ENCODE measurements at places on chromosomes 5 and 9.

- DNase-seq = no peak
Observed at GRCh38 chr5:180297587-180298282, 5.9 kb upstream of the MAPK9 start.

DNA sequence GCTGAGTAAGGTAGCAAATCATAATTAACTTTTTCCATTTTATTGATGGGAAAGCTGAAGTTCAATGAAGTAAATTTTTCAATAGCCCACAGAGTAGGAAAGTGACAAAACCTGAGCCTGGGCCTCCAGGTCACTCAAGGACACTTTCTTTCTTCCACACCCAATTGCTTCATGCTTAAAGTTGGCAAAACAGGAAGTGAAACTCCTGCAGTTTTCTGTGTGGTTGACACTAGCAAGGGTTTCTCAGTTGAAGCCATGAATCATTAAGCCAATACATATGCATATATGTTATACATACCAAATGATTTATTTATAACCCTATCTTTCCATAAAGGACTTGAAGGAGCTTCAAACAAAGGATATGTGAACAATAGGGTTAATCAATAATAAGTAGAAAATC lies 13.9 kb downstream of the TLR4 start:
- no peak for DNase-seq

DNA sequence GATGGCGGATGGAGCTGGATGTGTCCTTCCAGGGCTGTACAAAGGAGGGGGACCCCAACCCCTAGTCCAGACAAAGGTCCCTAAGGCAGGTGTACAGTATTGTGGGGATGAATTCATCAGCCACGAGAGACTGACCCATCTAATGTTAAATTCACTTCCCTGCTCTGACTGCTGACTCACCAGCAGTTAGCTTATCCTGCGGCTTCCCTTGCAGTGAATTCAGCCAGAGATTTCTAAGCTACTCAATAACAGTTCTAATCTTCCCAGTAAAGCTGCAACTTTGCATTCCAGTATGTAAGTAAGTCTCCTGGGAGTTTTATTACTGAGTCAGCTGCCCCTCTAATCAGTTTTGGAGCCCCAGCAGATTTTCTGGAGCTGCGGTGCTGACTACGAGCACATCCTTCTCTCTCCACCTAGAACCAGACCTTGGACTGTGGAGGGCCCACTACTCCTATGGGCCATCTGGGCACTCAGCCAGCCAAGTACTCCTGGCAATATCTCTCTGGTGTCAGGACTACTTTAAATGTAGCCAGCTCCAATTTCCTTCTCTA lies 16.1 kb downstream of the B4GALT1 start:
- peak; percentile 91 for DNase-seq

DNA sequence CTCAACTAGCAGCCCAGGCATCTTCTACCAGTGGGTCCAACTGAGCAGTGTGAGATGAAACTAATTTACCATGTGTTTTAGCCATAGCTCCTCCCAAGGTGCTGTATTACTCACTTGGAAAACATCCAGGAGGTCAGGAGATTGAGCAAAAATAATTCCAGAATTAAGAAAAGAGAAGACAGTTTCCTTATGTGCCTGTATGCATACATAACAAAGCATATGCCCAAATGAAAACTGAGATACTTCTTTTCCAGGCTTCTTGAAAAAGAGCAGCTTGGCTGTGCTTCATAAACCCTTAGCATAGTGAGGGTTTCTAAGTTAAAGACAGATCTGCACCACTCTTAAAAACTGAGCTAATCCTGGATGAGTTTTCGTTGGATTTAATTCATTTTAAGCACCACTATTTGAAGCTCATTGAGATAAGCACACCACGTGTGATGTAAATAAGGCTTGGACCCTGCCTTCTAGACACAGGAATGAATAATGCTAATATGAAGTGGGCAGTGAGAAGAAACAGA lies 119.4 kb downstream of the ADAMTS12 start:
- no peak for DNase-seq

DNA sequence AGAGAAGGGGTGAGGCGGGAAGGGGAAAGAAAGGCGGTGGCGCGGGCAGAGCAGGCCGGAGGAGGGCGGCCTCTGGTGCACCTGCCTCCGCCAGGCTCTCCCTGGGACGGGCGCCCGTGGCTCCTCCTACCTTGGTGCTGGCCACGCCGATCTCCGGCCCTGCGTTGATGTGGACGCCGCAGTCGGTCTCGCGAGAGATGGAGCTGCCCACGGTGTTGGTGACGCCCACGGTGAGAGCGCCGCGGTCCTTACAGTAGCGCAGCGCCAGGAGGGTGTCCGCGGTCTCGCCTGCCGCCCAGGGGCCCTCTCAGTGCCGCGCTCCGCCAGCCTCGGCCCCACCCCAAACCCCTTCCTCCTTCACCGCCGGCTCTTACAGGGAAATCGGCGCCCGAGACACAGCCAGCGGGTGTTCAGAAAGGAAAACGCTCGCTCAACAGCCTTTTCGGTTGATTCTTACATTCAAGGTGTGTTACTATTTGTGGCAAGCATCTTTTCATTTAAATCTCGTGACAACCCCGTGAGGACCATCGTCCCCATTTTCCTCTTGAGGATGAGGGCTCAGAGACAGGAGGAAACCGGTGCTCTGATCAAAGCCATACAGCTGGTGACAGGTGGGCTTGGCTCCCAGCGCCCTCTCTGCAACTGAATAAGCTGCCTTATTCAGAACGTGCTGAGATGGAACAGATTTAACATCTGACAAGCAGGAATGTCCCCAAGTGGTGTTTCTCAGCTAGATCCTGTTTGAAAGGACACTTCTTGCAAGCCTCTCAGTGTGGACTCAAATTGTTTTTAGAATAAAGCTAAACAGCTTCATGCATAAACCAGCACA lies 22.0 kb upstream of the MAPK9 start:
- no peak for DNase-seq

DNA sequence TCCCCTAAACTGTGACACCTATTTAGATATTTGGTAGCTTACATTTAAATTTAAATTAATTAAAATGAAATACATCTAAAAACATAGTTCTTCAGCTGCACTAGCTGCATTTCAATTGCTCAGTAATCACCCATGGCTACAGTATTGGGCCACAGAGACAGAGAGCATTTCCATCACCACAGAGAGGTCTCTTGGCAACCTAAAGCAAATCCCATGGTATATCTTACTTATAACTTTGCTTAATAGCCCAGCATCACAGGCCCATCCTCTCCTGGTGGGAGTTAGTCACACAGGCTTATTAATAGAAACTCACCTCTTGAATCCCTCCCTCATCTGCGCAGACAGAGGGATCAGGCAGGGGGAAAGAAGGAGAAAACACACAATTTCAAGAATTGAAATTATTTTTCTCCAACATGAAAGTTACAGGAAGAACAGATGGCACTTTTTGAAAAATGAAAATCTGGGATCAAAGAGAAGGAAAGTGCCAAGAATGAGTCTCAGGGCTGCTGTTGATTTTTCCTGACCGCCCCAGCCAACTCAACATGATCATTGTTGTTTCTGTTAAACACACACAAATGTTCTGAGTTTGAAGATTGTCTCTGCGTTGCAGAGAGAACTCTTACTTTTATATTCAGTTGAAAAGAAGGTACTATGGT lies 144.6 kb downstream of the CMYA5 start:
- no peak for DNase-seq

DNA sequence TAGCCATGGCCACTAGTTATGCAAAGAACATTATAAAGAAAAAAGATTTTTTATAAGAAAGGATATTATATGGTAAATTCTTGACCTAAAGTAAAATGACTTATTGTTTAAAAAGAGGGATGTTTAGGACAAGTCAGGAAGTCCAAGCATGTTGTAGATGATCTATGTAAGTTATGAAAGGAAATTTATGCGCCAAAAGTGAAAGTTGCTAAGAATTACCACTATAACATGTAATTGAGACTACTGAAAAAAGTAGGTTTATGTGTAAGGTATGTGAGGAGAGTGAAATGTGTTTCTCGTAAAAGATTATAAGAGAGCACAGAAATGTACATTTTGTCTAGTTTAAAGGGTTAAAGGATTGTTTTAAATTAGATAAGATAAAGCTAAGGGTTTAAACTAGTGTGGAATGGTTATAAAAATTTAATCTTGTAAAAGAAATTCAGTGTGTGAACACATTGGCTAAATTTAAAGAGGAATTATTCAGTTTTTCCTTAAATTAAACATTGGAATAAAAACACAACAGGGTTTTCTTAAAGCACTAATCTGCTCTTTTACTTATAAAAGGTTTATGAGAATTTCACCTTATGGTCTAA lies 1100.4 kb upstream of the EDIL3 start:
- DNase-seq = no peak

DNA sequence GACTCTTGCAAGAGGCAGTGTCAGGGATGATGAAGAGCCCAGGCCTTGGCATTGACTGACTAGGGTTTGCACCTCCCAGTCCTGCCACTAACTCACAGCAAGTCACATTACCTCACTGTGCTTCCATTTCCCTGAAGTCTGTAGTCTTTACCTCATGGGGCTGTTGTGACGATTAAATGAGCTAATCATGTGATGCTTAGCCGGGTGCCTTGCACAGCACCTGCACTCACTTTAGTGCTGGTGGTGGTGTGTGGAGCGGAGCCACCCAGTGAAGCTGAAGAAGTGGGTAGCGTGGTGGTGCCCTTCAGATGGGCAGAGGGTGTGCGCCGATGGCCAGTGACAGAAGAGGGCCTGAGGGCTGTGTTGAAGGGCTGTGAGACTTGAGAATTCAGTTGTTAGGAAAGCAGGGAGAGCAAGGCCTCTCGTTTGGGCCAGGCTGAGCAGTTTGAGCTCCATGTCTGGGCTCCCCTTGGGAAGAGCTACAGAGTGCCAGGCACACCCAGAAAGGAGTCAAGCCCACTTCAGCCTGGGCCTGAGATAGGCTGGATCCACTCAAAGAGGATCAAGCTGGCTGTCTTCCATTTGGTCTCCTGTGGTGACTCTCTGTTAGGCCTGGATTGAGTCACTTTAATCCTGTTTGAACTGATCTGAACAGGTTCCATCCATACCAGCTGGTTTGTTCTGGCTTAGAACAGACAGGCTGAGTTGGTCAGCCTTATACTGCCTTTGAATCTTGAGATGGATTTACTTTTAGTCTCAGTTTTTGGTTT lies 42.5 kb downstream of the RALGPS1 start:
- DNase-seq = no peak
